ENCODE measurements at places on chromosomes 7 and 10. TPM values are rescaled to one million over a fixed set of nuclear protein-coding genes. Genes with fewer than 3 reads are reported as not detected.

The SPDYE16 gene
- not detected for total RNA-seq

The GJC3 gene
- not detected for total RNA-seq

The BRAT1 gene
- total RNA-seq: 37.9 TPM

The PLXDC2 gene
- 2.3 TPM for total RNA-seq

The FKBP6 gene
- not detected for total RNA-seq

The SSMEM1 gene
- not detected for total RNA-seq

The HSPA12A gene
- total RNA-seq: 4.8 TPM

The ASZ1 gene
- not detected for total RNA-seq

The MACC1 gene
- total RNA-seq: 0.11 TPM

GRCh38 chr10:66187053-66187733 is 738.6 kb upstream of the LRRTM3 start:
- no peak for DNase-seq

- DNase-seq: peak; percentile 84
These were observed 64.4 kb downstream of the NRBF2 start for GRCh38 chr10:63197344-63198092.

GRCh38 chr7:46568420-46569132 is 647.5 kb upstream of the IGFBP3 start:
- no peak for DNase-seq

DNA sequence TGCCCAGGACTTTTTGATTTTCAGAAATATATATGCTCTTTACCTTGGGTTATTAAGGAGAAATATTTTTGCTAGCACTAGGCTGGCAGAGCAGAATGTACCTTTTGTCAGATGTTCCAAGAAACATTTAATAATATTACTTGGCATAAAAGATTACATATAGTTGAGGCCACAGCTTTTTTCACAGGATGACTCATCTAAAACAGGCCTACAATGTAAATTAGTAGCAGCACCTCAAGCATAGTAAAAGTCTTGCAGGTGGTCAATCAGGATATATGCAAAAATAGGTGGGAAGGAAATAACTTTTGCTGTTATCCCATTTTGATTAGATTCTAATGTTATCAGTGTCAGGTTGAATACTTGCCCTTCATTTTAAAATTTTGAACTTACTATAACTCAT is 14.9 kb upstream of the ITGB1 start:
- no peak for DNase-seq

- DNase-seq: peak; percentile 89
These were observed 109.3 kb downstream of the GRK5 start for GRCh38 chr10:119316729-119317097.

GRCh38 chr7:40008223-40008815 is 58.3 kb downstream of the CDK13 start:
- DNase-seq: peak; percentile 88

GRCh38 chr7:79610748-79611304 is 157.4 kb upstream of the MAGI2 start:
- DNase-seq: no peak

- no peak for DNase-seq
These were observed 66.6 kb upstream of the ZNF479 start for GRCh38 chr7:57198801-57199200.

DNA sequence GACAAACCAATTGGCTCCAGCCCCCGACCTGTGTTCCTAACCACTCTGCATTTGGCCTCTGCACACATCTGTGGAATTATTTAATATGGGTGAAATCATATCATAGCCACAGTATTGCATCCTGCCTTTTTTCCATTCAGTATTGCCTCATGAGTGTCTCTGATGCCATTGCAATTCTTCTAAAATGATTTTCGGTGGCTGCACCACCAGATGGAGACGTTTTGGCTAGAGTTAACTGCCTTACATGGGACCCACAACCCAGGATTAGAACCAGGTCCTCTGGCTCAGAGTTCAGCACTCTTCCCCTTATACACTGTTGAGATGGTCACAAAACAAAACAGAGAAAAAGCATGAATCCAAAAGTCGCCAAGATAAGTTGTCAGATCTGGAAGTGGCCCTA is 180.8 kb downstream of the EMX2 start:
- peak; percentile 9 for DNase-seq

- no peak for DNase-seq
These were observed 44.5 kb downstream of the PRTFDC1 start for GRCh38 chr10:24907956-24908355.

GRCh38 chr10:111146025-111146640 is 69.3 kb downstream of the ADRA2A start:
- peak; percentile 19 for DNase-seq

DNA sequence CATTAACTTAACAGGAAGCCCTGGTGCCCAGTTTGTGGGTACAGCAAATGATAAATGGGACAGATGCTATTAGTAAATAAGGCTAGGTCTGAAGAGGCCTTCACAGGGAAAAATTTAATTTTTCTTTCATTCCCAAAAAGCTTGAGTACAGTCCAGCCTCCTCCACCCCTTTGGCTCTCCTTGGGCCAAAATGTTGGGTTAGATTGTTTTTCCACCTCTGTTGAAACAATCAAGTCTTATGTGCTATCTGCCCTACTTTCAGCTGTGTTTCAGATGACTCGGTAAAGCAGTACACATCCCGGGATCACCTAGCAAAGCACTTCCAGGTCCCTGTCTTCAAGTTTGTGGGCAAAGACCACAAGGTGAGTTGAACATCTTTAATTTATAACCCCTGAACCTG is 24.3 kb downstream of the PLA2G12B start:
- no peak for DNase-seq

DNA sequence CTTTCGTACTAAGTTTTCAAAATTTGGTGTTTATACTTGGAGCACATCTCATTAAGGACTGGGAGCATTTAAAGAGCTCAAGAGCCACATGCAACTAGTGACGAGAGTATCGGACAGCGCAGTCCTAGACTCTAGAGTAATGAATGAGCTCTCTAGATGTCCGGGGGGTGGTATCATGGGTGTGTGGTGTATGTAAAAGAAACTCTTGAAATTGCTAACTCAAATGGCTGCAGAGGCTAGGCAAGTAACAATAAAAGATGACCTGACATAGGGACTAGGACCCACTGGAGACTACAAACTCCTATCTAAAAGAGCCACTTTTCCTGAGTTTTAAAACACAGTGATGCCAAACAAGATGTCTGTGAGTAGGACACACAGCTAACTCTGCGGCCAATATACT is 14.0 kb downstream of the MYOZ1 start:
- DNase-seq: no peak

DNA sequence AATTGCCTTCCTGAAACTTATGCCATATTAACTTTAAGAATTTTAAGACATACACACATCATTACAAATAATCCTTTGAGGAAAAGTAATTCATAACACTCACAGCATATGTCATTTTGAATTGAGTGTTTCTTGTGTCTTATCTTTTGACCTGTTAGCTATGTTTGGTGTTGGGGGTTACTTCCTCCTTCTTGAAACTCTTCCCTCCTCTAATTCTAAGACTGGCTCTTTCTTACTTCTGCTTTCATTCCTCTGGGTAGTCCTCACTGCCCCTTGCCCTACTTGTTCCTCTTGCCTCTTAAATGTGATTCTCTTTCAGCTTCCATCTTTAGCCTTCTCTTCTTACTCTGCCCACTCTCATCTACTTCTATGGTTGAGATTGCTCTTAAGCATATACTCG is 28.3 kb upstream of the PIP4K2A start:
- DNase-seq: no peak

DNA sequence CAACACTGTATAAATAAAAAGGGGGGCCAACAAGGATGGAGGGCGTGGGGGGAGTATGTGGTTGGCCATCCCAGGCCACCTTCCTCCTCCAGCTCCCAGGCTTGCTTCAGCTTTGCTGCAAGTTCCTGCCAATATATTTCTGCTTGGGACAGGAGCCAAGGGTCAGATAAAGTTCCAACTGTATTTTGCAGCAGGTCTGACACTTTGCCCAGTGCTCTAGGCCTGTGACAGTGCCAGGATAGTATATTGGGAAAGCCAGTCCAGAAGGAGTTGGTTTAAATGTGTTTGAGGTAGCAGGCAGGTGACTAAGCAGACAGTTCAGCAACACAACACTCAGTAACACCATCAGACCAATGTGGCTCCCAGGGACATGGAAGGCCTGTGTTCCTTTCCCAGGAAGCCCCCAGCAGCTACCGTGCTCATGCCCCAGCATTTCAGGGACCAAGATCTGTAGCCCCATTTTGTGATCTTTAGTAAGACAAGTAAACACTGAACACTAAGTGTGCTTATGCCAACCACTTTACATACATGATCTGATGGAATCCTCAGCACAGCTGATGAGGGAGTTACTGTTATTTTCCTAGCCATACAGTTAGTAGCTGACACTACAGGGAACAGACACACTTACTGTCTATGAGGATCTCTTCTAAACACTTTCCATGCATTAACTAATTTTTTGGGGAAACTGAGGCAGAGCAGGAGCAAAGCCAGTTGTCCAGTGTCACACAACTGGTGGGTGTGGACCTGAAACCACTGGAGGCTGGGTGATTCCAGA is 38.9 kb downstream of the DNAJB12 start:
- DNase-seq: peak; percentile 89

DNA sequence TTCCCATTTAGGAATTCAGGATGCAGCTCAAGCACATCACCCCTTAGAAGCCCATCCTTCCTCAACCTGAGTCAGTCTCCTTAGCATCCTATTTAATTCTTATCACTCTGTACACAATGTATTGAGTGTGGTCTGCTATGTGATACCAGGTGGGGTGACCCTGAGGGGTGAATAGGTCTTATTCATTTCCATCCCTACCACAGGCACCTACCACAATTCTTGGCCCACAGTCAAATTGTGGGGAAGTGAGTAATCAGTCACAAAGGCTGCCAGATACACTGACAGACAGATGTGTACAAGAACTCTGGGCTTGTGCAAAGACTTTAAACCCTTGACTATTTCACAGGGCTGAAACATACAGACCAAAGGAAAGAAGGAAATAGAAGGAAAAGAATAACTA is 560.5 kb downstream of the PARD3 start:
- peak; percentile 25 for DNase-seq

- DNase-seq: peak; percentile 83
These were observed 58.4 kb downstream of the DNAJC12 start for GRCh38 chr10:67779465-67780203.

DNA sequence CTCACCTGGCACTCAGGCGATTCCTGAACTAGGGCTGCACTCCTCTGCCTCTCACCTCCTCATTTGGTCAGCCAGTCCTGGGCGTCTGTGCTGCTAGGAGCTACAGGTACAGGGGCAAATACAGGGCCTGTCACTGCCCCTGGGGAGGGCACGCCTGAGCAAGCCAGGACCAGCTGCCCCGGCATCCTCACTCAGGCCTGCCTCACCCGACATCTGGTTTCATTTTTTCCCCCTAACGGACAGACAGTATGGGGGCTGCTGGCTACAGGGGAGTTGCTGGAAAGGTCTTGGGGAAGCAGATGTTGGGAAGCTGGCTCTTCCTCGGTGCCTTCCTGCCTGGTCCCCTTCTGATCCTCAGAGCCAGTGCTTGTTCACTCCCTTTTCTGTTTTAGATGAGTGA is 77.3 kb upstream of the PPIF start:
- no peak for DNase-seq

- DNase-seq: peak; percentile 67
These were observed 441 bp downstream of the FBH1 start for GRCh38 chr10:5890452-5890915.

DNA sequence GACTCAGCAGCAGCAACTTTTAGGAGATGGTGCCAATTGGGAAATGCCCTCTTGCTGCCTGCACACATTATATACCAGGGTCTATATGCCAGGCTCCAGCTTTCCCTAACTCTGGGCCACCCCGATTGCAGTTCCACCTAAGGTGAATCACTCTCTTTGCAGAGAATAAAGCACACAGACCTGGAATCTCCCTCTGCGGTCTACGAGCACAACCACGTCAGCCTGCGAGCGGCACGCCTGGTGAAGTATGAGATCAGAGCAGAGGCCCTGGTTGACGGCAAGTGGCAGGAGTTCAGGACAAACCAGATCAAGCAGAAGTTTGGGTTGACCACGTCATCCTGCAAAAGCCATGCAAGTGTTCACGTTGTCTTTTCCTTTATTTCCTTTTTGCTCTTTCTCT is 38.2 kb upstream of the PLEKHA1 start:
- no peak for DNase-seq

DNA sequence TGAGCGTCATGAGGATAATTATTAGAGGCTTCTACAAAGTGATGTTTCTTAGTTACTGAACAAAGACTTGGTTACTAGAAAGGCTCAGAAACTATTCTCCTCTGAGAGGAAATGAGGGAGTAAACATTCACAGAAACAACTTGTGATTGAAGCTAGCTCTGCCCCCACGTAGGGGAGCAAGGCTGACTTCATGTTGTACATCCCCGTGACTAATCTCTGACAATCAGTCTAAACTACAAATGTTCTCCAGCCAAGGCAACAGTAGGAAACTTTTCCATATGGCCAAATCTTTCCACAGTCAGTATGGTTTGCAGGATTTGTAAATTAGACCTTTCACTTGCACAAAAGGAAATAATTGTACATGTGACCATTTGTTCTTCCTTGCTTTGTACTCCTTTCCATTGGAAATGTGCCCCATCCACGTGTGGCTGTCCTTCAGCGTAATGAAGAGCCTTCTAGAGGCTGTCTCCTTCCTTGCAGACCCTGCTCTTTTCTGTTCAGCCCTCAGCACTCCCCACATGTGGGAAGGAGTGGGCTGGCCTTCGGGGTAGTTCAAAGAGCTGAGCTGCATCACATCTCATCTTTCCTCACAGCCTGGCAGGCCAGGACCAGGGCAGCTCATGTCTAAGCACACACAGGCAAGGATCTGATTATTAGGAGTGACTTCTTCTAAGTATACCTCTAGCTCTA is 93.5 kb downstream of the PCGF5 start:
- peak; percentile 81 for DNase-seq

DNA sequence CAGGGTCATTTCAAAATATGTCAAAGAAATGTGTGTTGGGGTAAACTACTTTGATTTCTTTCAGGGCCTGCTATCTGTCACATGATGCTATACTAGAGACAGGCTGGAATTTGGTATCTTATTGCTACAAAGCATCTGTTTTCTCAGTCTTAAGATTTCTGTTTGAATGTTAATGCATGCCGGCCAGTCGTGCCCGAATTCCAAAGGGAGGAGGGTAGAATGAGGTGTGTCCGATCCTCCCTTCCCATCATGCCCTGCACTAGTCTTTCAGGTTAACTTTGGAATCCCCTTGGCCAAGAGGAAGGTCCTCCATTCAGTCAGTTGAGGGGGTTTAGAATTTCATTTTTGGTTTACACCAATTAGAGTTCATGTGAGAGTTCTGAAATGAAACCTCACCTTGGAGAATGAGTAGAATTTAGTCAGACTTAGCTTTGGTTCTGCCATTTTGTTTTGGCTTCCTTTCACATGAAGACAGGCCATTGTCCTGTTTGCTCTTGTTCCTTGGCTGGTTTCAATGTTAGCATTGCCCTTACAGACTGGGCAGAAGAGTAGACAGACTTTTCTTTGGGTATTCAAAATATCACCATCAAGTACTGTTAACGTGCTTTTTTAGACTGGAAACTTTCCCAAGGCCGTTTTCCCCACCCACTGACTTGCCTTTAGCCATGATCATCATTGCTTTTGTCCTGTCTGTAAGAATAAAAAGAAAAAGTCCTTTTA is 95.8 kb downstream of the CAMK1D start:
- no peak for DNase-seq
